Lower lobe of right lung (tissue), 2 donors: ENCODE measurements at places on chromosomes 3 and 15. TPM values are rescaled to one million over a fixed set of nuclear protein-coding genes. Genes with fewer than 3 reads are reported as not detected.
A peak's percentile ranks its signal among the peaks of the same experiment; 100 is the strongest.

GRCh38 chr3:177752831-177753230 is 555.5 kb upstream of the TBL1XR1 start:
- DNase-seq: no peak

- DNase-seq: peak; percentile 46
These were observed 24.3 kb downstream of the MTHFS start for GRCh38 chr15:79872358-79873017.

- DNase-seq: no peak
These were observed 166.1 kb downstream of the FRMD5 start for GRCh38 chr15:44029003-44029402.

DNA sequence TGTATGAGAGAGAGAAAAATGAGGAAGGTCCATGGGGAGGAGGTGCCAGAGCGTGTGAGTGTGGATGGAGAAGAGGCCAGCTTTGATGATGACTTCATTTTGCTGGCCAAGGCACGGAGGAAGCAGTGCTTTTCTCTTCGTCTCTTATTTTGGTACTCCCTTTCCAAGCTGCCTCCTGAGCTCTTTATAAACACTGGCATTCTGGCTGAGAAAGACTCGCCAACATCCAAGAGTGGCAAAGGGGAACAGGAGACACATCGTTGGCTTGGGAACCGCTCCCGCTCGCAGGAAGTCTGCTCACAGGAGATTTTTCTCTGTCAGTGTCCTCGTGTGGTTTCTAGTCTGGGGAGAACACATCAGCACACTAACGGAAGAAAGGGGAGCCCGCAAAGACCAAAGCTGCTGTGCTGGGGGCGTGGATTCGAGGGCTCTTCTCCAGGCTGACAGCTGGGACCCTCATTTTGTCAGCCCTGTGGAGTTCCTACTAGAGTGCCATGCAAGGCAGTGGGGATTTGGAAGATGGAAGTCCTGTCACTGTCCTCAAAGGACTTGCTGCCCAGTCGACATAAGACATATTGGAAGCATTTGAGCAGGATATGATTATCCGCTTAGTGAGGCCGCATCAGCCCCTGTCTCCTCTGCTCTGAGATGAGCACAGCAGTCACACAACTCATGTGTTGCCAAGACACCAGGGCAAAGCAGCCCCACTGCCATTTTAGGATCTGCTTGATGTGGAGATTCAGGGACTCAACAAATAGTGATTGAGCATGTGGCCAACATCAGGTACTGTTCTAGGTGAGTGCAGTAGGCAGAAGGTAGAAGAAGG is 8.0 kb upstream of the SEMA4B start:
- no peak for DNase-seq

Gene FGD5
- total RNA-seq: 85.0 TPM

- peak; percentile 43 for DNase-seq
These were observed 70.3 kb downstream of the SCN5A start for GRCh38 chr3:38579141-38579540.

Gene GPR171
- total RNA-seq: 1.3 TPM

- peak; percentile 52 for DNase-seq
These were observed 371.7 kb upstream of the GBE1 start for GRCh38 chr3:82133070-82133606.

Gene SH2D7
- not detected for total RNA-seq

GRCh38 chr15:99100245-99101173 is 4.4 kb upstream of the SYNM start:
- DNase-seq: peak; percentile 84

GRCh38 chr15:72873379-72874233 is 90.0 kb upstream of the ADPGK start:
- DNase-seq: no peak

GRCh38 chr3:23519314-23520208 is 286.2 kb upstream of the UBE2E1 start:
- no peak for DNase-seq

Gene OCA2
- 1.2 TPM for total RNA-seq
